Fibroblast of pulmonary artery (primary cell): ENCODE measurements at places on chromosomes 4 and X.

GRCh38 chrX:84715315-84715714 is 213.1 kb upstream of the HDX start:
- DNase-seq = no peak

DNA sequence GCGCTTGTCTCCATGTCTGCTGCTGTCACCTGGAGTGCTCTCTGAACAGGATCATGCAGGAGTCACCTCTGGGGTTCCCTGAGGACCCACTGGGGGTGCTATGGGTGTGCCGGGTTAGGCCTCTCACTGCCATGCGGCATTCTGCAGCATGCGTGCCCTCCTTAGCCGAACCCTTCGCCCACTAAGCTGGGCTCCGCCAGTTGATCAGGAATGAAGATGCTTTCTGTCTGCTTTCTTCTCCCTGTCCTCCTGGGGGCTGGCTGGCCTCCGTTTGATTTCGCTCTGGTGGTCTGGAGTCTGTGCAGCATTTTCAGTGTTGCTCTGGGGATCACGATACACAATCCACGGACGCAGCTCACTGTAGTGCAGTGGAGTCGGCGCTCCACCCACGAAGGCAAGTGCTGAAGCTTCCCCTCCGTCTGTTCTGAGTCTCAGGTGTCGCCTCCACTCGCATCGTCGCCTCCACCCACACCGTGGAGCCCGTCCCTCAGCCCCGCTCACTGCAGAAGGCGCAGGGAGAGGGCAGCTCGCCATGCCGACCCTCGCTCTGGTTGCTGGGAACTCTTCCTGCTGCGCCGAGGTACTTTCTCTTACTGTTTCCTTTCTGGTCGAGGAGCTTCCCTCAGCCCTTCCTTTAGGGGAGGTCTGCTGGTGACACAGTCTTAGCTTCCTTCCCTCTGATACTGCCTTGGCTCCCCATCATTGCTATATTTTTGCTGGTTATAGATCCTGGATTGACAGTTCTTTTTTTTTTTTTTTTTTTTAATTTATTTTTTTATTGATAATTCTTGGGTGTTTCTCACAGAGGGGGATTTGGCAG is 29.2 kb downstream of the LETM1 start:
- DNase-seq = no peak

- DNase-seq = no peak
Measured at GRCh38 chr4:187504974-187505797, 490.4 kb upstream of the ZFP42 start.

GRCh38 chr4:109947918-109948317 is 35.2 kb downstream of the EGF start:
- DNase-seq = no peak

GRCh38 chr4:190014771-190015537 is 12.1 kb downstream of the FRG2 start:
- DNase-seq = no peak

DNA sequence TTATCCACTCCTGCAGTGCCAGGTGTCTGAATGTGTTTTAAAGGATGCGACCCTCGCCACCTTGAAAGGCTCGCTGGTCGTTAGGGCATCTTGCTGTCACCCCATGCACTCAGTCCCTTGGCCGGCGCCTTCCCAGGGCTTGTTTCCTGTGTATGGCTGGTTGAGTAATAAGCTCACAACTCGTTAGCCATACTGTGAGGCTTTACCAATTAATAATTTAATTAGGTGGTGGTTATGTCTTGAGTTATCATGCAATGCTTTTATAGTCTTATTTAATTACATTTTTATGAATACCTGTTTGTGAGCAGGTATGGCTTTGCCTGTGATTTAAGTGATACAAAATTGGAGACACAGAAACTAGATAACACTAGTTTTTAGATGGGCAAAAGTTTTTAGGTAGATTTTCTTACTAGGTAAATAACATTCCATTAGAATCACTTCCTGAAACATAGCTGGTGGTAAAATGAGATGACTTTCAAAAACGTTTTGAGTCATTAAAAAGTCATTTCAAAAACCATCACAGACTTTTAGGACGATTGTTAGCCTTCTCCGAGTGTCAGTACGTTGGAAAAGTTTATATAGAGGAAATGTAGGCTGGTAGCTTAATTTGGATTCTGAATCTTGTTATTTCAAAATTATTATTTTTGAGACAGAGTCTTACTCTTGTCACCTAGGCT is 18.2 kb downstream of the PTTG2 start:
- no peak for DNase-seq

- DNase-seq = no peak
Measured at GRCh38 chrX:154449618-154450017, 5.7 kb downstream of the FAM50A start.

- DNase-seq = no peak
Measured at GRCh38 chrX:67787196-67787595, 243.4 kb downstream of the AR start.

- no peak for DNase-seq
Measured at GRCh38 chr4:118290951-118291350, 61.9 kb downstream of the PRSS12 start.

- no peak for DNase-seq
Measured at GRCh38 chr4:131470360-131470759, 1678.7 kb upstream of the PCDH10 start.

- peak; percentile 67 for DNase-seq
Measured at GRCh38 chr4:65007841-65008439, 598.7 kb upstream of the TECRL start.

DNA sequence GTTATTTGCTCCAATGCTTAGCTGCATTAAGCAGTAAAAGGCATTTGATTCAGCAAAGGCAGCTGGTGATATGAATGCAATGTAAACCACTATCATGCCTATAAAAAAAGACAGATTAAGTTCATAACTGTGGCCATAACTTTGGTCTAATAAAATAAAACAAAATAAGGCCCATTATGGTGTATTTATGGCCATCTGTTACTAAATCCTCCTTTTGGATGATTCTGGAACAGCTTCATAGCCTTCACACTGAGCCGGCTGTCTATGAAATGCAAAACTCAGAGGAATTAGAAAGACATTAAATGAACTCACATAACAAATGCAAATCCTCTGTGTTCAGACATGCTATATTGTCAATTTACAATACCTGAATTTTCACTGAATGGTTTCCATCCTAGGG is 223.7 kb upstream of the FAT4 start:
- DNase-seq = no peak

DNA sequence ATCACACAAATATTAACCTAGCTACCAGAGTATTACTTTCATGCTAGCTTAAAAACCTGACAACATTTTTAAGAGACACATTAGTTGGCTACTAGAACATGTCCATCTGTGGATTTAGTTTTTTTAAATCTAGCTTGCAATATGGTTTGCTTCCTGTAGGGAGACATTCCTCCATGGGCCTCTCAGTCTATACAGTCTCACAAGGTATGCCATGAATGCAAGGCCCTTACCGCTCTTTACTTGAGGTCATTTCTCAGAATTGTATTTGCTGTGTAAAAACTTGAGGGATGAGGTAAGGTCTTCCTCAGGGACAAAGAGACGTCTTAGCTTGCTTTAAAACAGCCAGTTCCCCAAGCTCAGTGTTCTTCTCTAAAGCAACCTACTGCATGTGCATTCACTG is 26.9 kb downstream of the UBA6 start:
- no peak for DNase-seq

- DNase-seq = no peak
Measured at GRCh38 chrX:33447285-33447684, 235.9 kb upstream of the DMD start.

DNA sequence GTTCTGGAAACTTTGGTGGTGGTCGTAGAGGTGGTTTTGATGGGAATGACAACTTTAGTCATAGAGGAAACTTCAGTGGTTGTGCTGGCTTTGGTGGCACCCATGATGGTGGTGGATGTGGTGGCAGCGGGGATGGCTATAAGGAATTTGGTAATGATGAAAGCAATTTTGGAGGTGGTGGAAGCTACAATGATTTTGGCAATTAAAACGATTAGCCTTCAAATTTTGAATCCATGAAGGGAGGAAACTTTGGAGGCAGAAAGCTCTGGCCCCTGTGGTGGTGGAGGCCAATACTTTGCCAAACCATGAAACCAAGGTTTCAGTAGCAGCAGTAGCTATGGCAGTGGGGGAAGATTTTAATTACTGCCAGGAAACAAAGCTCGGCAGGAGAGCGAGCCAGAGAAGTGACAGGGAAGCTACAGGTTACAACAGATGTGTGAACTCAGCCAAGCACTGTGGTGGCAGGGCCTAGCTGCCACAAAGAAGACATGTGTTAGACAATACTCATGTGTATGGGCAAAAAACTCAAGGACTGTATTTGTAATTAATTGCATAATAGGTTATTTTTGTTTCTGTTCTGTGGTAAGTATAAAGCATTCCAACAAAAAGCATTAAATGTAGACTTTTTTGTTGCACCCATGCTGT is 23.2 kb upstream of the SOD3 start:
- no peak for DNase-seq

DNA sequence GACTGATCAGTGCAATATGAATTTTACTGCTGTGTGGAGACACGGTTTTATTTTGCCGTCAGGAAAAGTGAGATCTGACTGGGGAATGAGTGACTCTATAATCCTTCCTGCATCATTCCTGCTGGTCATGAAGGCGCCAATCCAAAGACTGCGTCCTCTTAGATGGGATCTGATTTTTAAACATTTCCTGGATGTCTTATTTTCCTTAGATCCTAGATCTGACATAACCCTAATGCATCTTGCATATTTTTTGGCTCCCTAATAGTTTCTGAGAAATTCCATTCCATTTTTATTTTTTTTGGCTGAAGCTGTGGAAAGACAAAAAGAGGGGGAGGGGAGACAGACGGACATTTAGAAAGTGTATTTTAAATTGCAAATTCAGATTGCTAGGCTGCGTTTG is 454.9 kb upstream of the FAT1 start:
- DNase-seq = no peak

DNA sequence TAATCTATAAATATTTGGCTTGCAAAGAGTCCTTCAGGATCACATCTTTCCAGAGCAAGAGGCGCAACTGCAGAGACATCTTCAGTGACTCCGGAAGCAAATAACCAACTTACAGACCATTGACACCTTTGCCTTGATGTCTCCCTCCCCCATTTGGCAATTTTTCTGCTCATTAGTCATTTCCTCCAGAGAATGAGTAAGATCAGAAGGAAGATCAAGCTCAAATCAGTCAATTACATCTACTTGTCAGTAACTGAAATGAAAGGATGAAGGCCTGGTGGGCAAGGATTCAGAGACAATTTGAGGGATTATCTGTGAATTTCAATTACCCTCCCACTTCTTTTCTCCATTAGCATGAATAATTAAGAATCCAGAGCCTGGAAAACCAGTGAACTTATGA is 665.6 kb upstream of the CPEB2 start:
- no peak for DNase-seq
